NB4 (cell line): ENCODE measurements at places on chromosomes 12 and 14.

GRCh38 chr12:117583677-117584225, 222.3 kb upstream of the NOS1 start:
- DNase-seq, result no peak

DNA sequence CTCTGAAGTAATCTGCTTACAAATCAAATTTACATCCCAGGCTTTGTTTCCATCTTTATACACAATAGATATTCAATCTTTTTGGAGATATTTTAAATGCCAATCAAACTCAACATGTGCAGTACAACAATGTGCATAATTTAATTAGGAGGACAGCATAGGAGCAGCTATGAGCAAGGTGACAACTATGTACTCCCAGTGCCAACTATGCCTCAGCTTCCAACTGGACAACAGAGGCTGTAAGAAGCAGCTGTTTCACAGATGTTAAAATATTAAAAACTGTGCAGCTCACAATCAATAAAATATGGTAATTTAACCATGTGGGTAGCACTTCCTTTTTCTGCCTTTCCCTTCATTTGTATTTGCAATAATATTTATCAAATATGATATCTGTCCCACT, 99.9 kb downstream of the ST8SIA1 start:
- no peak for DNase-seq

DNA sequence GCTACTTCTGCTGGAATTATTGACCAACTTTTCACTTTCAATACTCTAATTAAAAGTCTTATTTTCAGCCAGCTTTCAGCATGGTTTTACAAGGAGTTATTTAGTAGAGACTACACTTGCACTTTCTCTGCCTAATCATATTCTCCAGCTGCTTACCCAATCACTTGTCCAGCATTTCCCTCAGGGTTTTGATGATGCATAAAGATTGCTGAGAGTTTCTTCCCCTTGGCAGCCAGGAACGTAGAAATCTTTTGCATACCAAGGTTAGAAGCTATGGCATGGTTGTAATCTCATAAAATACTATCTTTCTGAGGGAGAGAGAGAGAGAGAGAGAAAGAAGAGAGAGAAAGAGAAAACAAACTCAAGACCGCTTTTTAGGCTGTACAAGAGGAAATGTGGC, 10.8 kb downstream of the OR4Q3 start:
- no peak for DNase-seq

GRCh38 chr14:56324856-56325699, 206.9 kb downstream of the PELI2 start:
- no peak for DNase-seq
